AG10803 (cell line): ENCODE measurements at places on chromosomes 3 and 15.
A peak's percentile ranks its signal among the peaks of the same experiment; 100 is the strongest.

DNA sequence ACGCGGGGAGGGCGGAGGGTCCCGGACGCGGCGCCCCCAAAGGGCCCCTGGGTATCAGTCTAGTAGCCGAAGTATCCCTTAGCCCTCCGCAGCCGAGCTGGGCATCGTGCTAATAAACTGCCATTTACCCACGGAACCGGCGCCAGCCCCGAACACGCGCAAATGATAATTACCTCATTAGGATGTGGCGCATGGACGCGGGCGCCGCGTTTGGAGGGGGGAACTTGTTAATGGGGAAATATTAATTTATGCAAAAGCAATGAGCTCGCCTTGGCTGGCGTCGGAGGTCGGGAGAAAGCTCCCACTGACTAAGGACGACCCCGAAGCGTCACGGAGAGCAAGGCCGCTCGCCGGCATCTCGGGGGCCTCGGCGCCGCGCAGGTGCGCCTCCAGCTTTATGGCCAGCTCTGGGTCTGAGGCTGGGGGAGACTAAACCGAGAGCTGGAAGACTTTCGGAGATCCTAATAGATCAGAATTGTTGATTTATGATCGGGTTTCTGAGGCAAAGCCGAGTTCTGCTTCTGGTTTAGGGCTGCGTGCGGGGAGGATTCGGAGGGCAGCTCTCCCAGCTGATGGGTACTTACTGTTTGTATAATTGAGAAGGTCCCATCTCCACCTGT lies 474 bp upstream of the FEZF2 start:
- no peak for DNase-seq

- DNase-seq: no peak
These were observed 721 bp downstream of the P2RY1 start for GRCh38 chr3:152835601-152836102.

GRCh38 chr15:100879464-100880138 lies at the start of gene ALDH1A3:
Gene ALDH1A3 (plus strand): TSS chr15:100879831. CDS start chr15:100879908, 77 bp downstream.
- peak; percentile 61 for DNase-seq

DNA sequence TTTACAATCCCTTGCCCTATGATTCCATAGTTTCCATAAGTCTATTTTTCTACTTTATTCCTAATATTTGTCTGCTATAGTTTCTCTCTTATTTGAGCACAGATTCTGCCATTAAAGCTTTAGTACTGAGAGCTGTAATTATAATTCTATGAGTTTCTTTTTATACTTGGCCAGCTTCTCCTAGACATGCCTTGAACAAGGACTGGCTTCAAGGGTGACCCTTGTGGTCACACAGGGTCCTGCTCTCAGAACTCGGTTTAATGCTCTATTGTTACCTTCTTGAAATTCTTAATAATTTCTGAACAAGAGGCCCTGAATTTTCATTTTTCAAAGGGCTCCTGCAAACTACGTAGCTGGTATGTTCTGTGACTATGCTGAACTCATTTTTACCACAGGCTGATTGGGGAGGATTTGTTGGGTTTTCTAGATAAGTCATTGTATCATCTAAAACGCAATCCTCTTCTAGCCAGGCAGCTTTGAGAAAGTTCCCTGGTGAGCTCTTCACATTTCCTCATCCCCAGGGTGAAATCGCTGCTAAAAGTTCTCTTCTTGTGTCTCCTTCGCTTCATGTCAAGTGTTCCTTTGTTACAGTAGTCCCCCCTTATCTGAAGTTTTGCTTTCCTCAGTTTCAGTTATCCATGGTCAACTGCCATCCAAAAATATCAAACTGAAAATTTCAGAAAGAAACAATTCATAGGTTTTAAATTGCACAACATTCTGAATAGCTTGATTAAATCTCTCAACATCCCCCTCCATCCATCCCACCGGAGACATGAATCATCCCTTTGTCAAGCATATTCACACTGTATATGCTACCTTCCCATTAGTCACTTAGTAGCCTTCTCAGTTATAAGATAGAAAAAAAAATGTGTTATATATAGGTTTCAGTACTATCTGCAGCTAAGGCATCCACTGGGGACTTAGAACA lies 12.6 kb upstream of the PLCL2 start:
- no peak for DNase-seq

DNA sequence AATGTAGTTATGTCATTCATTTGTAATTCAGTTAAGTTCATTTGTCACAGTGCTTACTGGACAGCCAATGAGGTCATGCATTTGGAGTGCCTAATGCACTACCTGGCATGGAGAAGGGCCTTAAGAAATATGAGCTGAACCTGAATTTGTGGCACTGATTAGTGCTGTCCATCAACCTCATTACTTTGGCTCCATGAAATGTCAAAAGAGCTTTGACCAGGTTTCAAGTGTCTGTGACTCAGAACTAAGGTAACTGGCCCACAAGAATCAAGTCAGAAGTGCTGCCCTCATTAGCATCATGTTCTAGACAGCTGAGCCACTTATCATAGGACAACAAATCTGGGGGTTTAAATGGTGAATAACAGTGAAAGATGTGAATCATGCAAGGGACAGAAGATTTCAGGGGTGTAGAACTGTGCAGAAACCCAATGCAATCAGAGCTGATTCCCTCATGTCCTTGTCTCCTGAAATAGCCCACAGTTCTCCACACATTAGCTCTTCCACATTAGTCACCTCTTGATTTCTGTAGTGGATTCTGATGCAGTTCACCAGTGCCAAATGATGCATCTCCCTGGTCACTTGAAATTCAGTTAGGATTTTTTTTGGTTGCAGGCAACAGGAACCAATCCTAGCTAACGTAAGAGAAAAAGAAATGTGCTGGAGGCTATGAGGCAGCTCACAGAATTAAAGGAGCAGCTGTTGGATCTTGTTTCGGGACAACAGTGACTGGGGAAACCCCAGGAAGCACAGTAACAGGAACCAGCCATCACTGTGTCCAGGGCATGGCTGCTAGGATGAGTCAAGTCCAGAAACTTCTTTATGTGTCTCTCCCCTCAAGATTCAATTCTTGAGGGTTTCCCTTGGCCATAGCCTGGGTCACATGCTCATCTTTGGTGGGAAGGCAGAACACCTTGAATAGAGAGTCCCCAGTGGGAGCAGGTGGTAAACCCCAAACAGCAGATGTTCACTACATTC lies 38.7 kb downstream of the CHST2 start:
- DNase-seq: peak; percentile 54

DNA sequence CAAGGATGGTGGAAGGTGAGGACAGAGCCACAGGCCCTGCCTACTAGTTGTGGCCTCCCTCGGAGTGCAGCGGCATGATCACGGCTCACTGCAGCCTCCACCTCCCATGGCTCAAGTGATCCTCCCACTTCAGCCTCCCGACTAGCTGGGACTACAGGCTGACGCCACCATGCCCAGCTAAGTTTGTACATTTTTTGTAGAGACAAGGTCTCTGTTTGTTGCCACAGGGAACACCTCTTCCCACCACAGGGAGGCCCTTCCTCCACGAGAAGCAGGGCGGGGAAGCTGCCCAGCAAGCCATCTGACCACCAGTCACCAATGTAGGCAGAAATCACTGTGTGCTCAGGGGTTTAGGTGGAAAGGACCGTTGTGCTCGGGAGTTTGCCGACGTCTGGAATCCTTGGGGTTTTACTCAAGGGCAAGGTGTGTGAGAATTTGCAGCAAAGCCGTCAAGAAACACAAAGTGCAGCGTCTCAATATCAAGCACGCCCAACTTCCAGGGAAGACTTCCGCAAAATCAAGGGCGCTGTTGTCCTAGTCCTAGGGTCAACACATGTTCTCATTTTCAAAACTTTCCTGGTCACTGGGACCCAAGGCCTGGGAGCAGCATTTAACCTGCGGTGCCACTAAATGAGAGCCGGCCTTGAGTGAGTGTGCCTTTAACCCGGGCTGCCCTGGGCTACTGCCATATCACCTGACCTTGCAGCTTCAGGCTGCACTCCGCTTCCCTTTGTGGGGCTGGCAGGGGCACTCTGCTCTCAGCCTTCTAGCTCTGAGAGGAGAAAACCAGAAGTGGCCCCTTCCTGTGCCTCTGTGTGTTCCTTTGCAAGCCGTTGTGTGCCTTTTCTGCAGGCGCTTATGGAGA lies 65.7 kb downstream of the SLC12A8 start:
- DNase-seq: no peak

DNA sequence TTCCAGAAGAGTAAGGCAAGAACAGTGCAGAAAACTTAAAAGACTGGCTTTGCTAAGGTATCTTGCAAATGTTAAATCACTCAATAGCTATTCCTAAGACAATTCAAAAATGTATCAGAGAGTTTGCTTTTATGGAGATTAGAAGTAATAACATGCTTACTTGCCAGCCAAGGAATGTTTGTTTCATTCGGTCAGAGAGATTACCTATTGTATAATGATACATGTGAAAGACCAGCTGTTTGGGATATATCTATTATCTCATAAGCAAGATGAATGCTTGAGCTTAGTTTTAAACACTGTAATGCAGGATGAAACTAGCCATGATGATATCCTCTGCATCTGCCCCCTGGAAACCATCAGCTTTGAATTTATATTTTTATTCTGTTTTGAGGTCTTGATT lies 70.7 kb downstream of the MAP2K5 start:
- no peak for DNase-seq

DNA sequence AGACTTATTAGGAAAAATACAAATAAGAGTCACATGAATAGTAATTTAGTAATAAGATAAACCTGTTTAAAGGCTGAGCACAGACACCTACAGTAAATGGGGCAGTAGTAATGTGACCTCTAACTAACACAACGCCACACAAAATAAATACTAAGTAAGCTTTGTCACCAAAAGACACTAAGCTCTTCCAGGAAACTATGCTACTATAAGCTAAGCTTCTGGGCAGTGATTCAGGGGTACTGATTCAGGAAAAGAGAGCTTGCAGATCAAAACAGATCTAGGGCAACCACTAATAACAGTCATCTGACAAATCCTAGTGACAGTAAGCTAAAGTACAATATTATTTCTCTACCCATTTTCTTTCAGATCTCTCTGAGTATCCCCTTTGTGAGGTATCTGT lies 68.8 kb downstream of the PLOD2 start:
- no peak for DNase-seq

DNA sequence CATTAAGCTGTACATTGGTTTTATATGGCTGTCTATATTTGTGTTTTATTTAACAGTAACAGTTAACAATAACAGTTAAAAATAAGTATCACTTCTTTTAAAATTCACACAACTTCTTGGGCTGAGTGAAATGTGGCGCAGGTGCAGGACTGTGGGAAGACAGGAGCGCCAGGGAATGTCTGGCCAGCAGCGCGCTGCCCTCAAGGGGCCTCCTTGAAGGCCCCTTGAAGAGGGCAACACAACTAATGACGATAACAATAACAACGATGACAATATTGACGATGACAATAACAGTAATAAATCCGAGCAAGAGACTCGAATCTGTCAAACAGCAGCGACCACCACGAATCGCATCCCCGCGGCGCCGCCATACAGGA lies 411 bp upstream of the PPP2R3A start:
- no peak for DNase-seq

DNA sequence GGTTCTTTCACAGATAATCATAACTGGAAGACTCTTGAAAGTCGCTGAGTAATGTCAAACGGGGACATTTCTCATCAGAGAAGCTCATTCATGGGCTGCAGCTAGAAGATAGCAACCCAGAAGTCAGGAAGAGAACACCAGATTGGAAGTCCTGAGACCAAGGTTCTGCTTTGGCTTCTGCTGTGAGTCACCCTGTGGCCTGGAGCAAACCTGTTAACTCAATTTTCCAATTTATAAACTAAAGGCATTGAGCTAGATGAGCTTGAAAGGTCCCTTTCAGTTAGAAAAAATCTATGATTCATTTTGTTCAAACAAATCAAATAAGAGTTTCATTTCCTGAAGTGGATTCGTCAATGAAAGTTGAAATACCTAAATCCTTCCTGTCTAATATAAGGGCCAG lies 402.2 kb downstream of the EPHB1 start:
- DNase-seq: no peak

DNA sequence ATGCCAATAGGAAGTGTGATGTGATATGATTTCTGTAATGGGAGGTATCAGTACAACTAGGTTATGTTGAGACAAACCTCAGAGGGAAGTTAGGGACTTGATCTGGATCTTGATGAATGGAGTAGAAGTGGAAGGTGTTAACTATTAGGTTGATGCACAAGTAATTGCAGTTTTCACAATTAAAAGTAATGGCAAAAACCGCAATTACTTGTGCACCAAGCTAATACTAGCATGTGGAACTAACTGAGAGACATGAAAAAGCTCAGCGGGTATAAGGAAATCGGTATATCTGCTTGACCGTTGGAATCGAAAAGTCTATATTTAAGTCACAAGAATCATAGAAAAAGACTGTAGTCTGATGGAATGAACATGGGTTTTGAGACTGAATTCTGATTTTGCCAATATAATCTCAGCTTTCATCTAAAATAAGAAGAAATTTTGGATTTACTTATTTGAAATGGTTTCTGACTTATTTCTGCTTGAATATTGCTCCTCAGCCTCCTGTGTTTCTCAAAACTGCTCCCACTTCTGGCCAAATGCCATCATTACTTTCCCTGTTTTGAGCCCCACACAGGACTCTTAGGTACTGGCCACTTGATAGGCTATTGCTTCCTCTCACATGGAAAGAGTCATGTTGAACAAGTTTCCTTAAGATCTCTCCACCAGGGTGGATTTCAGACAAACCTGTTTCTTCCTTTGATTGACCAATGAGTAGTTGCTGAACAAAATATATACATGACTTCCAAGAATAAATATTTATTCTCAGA lies 271.5 kb upstream of the COL8A1 start:
- no peak for DNase-seq

DNA sequence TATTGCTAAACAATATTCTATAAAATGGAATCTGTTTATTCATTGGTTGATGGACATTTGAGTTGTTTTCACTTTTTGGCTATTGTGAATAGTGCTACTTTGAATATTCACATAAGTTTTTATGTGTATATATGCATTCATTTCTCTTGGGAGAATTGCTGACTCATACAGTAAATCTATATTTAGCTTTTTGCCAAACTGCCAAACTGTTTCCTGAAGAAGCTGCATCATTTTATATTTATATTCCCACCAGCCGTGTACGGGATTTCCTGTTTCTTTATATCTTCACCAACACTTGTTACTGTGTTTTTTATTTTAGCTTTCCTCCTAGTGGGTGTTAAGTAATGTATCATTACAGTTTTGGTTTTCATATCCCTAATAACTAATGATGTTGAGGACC lies 12.5 kb upstream of the TCAIM start:
- DNase-seq: no peak

DNA sequence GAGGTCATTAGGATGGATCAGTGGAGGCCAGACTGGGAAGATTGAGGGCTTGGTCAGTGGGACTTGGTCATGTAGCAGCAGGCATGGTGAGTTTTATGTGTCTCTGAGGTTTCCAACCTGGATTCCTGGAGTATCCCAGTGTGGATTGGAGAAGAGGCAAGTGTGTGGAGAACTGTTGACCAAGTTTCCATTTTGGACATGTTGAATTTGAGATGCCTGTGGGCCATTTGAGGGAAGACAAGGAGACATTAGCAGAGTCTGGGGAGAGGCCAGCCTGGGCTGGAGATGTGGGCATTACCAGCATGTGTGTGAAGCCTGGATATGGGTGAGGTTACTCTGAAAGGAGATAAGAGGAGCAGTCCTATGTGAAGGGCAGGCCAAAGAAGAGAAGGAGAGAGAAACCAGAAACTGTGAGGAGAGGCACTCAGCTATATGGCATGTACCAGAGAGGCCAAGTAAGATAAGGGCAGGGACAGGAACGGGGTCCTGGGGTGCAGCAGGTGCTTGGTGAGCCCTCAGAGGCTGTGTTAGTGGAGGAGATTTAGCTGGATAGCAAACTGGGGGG lies 4.3 kb downstream of the SLC25A38 start:
- DNase-seq: no peak

- no peak for DNase-seq
These were observed 202.1 kb upstream of the NSMCE3 start for GRCh38 chr15:29471757-29472156.
